ENCODE measurements at places on chromosomes 6 and 20.

GRCh38 chr20:24739746-24740145, 209.3 kb upstream of the CST7 start:
- no peak for DNase-seq

DNA sequence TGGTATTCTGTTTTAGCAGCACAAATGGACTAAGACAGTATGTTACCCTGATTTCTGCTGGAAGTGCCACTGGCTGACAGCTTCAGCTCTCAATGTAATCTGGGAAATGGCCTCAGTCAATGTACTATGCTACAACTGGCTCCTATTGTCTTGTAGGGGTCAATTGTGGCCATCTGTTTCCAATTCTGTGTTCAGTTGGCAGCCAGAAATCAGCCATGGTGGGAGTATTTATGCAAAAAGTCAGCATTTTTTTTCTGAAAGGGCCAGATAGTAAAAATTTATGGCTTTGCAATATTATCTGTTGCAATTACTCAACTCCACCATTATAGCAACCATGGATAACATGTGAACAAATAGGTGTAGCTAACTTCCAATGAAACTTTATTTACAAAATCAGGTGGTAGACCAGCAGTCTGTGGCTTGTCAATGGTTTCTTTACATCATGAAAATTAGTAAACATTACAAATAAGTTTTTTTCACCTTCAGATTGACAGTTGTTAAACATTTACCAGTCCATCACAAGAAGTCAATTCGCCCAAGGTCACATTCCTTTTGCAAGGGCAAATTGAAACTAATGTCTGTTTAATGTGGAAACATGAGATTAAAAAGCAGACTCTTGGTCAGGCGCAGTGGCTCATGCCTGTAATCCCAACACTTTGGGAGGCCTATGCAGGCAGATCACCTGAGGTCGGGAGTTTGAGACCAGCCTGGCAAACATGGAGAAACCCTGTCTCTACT, 58.3 kb upstream of the TSHZ2 start:
- no peak for DNase-seq

DNA sequence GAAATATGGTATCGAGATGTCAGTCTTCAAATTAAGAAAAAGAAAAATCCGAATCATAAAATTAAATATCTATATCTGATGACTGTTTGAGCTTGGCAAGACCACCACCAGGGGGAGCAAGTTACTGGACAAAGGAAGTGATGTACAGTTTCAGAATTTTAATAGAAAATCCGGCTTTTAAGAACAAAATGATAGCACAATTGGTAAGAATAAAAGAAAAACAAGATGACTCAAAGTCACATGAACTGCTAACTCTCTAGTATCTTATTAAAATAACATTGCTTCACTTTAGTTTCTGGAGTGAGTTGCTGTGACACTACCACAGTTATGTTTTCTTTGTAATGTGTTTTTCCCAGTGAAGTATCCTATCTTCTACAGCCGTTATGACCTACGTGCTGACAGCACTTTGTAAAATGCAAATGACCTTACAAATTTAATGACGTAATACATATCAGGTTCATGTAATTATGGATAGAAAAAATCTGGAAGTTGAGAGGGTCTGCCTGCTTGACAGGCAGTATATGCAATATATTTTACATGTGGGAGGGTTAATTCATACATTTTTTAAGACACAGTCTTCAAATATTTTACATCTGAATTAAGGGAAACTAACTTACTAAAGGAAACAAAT, 405.3 kb upstream of the HS3ST5 start:
- DNase-seq: no peak

- DNase-seq: no peak
Observed at GRCh38 chr20:4413314-4414049, 308.2 kb upstream of the PRND start.

DNA sequence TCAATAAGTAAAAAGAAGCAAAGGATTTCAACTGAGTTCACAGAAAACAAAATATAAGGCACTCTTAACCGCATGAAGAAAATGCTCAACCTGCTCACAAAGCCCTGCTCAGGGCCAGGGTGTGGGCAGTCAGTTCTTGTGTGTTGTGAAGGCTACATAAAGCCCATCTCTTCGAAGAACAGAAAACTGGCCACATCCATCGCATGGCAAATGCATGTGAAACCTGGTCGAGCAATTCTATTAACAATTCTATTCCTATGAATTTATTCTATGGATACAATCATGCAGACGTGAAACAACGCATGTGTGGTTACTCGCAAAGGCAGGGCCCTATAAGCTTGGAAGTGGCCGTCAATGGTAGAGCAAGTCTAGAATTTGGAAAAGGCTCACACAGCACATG, 110.5 kb downstream of the PSMB1 start:
- no peak for DNase-seq

DNA sequence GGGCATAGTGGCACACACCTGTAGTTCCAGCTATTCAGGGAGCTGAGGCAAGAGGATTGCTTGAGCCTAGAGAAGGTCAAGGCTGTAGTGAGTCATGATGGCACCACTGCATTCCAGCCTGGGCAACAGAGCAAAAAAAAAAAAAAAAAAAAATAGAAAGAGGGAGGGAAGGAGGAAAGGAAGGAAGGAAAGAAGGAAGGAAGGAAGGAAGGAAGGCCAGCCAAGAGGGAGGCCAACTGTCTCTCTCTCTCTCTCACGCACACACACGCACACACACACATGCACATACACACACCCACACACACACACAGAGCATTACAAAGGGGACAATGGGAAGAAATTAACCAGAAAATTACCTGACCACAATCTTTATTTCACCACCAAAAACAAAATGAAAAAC, 50.6 kb upstream of the COL9A1 start:
- no peak for DNase-seq

DNA sequence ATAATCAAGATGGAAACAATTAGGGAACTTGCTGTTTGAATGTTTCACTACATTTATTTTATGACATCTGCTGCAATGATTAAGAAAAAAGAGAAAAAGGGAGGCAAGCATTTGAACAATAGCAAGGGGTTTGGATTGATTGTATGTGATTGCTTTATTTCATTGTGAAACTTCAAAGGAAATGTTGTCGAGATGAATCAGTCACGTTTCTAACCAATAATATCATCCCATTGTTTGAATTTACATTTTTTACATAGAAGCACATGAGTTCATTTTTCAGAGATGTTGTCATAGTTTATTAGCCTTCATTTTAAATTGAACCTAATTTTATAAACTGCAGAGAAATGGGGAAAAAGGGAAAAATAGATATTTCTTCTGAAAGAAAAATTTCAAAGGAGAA, 572.0 kb downstream of the KIF16B start:
- no peak for DNase-seq

DNA sequence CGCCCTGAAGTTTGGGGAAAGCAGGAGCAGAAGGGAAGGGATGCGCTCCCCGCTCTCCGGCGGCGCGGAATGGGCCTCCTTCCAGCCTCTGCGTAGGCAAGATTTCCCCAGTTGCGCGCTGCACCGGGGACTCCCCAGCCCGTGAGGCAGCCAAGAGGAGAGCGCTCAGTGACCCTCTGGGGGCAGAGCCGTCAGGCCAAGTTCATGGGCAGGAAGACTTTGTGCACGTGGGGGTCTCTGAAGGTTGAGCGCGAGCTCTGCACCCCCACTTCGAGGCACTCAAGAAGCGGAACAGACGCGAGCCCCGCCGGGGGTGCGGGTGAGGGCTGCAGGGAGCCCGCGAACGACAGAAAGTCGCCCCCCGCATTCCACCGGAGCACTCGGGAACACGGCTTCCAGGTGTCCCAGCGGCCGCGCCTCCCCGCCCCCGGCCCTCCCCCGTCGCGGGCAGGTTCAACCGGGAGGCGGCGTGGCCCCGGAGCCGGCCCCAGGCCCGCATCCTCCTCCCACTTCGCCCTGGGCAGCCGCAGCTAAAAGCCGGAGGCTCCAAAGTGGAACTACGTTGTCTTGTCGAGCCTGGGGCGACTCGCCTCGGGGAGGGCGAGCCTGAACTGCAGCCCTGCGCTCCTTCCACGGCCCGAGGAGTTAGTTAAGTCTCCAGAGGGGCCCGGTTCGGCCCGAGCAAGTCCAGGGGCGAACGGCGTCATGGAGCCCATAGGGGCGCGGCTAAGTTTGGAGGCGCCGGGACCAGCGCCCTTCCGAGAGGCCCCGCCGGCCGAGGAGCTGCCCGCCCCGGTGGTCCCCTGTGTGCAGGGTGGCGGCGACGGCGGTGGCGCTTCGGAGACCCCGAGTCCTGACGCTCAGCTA, at the start of gene PPP1R3G:
TSS of gene PPP1R3G (plus strand) at position 561 of the 867 bp plus-strand sequence. CDS start at position 706, 145 bp downstream.
- peak; percentile 81 for DNase-seq

DNA sequence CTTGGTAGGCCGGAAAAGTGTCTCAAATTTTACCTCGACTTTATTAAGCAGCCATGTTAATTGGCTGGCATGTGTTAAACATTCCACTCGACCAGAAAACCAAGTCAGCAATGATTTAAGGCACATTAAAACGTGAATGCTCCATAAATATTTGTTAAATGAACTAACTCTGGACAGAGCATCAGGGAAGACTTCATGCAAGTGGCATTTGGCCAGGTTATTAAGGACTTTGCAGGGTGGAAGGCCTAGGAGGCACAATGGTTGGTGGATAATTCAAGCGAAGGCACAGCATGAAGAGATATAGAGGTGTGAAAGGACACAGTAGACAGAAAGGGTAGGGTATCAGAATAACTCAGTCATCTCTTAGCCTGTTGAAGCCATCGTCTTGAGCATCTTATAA, 23.0 kb downstream of the ELOVL5 start:
- DNase-seq: no peak

DNA sequence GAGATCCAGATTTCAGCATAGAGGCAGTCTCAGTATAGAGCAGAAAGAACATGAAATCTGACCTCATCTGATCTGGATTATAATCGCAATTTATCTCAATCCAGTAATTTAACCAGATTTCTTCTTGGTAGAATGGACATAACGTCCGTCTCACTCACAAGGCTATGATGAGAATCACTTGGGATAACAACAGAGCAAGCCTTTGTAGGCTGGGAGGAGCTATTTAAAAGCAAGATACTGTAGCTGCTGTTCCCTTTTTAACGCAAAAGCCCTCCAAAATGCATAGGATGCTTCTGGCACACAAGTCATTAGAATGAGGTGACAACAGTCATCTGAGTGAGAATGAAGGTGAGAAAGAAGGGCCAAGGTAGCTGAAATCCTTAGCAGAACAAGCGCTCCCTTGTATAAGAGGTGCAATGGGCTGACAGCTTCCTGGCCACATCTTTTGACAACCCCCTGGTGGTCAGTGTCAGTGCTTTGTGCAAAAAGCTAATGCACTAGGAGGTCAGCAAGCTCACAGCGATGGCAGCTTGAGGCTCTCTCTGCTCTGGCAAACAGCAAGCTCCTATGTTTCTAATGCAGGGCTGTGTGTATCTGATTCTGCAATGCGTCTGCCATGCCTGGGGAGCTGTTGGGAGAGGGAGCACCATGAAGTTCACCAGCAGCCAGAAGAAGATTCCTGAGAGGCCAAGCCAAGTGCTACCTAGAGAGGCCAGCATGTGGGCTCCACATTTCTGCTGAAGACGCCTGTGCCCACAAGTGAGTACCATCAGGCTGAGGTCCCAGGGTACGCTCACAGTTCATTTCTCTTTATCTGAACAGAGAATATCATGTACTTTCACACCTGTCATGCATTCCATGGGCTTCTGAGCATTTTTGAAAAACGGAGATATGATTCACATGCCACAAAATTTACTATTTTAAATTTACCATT, 16.2 kb downstream of the METTL24 start:
- no peak for DNase-seq

GRCh38 chr20:30506100-30506499, 751.4 kb upstream of the DEFB115 start:
- no peak for DNase-seq

DNA sequence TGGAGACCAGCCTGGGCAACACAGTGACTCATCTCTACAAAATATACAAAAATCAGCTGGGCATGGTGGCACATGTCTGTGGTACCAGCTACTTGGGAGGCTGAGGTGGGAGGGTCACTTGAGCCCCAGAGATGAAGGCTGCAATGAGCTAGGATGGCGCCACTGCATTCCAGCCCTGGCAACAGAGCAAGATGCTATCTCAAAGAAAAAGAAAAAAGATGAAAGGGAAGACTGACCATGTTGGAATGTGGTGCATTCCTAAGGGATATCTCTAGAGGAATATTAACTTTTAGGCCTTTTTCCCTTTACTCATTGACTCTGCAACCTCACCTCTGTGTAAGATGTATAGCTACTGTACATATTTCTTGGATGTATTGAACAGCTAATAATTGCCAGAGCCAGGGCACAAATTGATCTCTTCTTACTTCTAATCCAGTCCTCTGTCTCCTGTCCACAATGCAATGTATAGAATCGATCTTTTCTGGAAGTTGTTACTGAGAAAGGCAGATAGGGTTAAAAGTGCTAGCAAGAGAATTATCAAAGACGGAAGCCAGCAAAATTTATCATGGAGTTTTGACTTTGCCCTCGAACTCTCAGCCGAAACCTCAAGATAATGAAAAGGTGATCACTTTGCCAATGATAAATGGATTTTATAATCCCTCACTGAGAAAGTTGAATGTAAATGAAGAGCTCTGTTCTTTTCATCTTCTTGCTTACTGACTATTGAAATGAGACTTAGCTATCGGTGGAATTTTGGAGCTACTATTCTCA, 46.3 kb downstream of the GCNT2 start:
- no peak for DNase-seq

DNA sequence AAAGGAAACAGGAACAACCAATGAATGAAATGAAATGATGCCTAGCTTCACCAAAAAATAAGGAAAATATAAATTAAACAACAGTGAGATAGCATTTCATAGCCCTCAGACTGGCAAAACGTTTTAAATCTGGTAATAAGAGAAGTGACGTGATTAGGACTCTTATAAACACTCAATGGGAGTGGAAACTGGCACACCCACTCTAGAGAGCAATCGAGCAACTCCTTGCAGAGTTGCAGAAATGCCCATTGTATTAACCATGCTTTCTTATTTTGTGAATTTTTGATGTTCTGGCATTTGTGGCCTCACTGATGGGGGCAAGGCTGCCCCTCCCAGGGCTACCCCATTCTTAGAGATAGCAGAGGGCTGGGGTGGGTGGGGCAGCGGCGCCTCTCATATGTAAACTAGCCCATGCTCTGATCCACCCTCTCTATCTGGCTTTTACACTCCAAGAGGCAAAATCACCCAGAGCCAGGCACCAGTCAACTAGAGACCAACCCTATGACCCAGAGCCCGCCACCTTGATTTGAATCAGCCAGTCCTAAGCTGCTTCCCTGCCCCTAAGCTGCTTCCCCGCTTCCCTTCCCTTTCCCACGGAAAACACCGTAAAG, 6.4 kb upstream of the PNPLA1 start:
- DNase-seq: no peak

- no peak for DNase-seq
Observed at GRCh38 chr6:150878347-150879213, 13.1 kb downstream of the MTHFD1L start.

- DNase-seq: no peak
Observed at GRCh38 chr6:74745670-74746069, 460.2 kb downstream of the COL12A1 start.
